H9 (cell line): ENCODE measurements at places on chromosomes 4 and X.

DNA sequence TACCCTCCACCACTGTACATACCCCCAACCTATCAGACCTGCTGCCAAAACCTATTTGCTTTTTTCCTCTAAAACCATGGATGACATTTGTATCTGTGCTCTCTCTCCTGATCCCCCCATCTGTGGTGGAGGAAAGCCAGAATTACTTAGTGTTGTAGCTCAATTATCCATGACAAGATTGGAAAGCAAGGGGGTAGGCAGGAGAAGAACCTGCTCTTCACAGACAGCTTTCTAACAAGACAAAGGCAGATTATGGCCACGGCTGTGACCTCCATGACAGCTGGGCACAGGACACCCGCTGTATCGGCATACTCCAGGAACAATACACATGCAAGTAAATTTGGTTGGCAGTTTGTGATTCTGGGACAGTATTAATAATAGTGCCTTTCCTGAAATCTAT is 186.7 kb downstream of the ENOX2 start:
- no peak for DNase-seq

DNA sequence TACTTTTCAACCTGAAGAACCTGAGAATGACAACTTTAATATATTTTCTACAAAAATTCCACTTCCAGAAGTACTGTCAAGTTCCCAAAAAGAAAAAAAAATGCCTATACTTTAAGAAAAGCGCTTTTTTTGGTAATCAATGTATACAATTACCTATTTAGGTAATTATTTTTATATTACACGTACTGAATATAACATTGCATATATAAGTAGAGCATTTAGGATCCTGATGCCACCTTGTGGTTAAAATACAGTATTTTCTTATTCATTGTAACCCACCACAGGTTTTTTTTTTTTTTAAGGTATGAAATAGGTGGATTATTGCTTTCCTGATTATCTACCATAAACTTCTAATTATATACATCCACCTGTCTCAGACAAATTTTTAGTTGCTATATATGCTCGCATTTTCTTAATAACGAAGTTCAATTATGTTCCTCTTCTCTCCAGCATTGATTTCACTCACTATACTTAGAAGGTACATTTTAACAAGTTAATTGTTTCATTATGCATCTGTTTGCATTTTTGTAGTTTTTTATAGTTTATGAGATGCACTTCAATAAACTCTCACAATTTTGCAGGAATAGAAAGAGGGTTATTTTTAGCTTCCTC is 5.2 kb downstream of the MAP9 start:
- DNase-seq: no peak

DNA sequence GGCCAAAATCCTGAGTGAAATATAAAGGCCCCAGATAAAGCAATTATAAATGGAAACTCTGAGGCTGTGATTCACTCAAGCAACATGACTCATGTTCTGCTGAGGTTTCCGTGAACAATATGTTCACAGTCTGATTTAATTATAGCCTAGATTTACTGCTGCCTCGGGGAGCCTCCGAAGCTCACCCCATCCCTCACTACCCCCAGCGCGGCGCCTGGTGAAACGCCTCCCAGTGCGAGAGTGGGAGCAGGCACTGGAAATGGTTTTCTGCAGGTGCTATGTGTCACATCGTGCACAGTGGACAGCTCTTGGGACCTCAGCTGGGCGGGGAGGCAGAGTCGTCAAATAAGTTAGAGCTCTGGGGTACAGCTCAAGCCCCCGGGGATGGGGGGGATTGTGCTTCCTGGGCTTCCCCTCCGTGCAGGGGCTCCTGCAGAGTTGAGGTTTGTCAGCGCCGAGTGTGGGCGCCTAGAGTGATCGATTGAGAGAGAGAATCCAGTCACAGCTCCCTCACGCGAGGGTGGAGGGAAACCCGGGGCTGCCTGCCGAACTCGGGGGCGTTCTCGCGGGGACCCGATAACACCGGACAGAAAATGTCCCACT is 110.6 kb downstream of the PHKA2 start:
- no peak for DNase-seq

GRCh38 chr4:156497486-156497885 is 474.1 kb downstream of the PDGFC start:
- DNase-seq: no peak

- DNase-seq: no peak
These were observed 11.5 kb upstream of the TBC1D1 start for GRCh38 chr4:37879365-37879764.

DNA sequence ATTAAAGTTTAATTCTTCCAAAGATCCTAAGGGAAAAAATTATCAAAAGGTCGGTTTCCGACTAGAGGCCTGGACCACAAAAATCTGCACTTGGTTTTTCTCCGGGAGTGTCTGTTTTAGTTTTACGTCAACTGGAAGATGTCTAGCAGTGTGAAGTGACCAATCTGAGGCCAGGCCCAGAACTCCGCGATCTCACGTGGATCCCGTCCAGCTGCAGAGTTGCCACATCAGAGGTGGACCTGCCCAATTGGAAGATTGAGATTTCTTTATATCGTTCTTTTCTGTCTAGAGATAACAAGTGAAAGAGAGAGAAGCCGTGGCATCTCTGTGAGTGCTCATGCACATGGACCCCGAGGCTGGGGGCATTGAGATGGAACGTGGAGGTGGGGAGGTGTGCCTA is 115.8 kb downstream of the AFF1 start:
- no peak for DNase-seq

DNA sequence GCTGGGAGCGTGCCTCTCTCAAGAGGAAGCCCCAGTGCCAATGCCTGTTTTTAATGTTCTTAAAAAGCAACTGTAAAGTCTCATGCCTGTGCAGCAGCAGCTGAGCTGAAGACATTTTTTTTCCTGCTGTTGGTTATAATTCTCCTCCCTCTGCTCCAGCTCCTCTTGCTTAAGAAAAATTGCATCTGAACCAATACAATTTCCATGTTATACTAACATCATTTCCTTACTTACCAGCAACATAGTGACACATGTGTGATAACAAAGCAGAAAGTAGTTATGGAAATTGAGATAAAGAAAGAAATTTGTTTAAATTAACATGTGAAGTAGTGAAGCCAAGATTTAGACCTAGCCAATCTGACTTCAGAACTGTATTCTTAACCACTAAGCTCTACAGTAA is 101.4 kb downstream of the TBC1D19 start:
- no peak for DNase-seq

GRCh38 chr4:77795326-77795725 is 23.8 kb downstream of the CNOT6L start:
- DNase-seq: no peak

- DNase-seq: no peak
These were observed 88.7 kb downstream of the SLC16A2 start for GRCh38 chrX:74509989-74510388.

DNA sequence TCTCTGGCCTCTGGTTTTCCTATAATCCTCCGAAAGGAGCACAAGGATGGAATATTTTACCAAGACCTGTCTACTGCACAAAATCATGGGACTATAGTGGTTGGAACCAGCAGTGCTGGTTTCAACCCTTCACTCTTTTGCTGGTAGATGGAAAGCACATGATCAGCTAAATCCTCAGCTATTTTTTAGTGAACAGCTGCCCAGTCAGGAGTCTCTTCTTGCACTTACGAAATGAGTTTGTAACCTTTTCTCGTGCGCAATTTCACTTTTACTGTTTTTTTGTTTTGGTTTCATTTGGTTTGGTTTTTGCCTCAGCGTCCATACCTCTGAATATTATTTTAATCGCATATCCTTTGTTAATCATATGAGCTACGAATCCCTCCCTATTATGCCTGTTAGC is 418.5 kb upstream of the CPEB2 start:
- DNase-seq: no peak

GRCh38 chr4:55571806-55572205 is 20.2 kb downstream of the PDCL2 start:
- no peak for DNase-seq

DNA sequence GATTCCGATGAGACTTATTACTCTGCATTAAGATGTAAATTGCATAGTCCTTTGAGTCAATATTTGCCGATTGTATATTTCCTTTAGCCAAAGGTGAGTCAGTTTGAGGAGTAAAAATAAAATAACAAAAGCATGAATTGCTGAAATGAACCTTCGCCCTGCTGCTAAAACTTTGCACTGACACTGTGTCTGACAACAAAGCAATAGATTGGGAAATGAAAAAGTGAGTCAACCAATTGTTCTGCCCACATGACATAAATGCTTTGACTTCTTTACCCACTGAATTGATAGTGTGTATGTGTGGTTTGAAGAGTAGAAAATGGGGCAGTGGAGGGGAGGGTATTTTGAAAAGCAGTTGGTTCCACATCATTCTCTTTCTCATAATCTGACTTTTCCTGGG is 88.4 kb upstream of the AFF2 start:
- no peak for DNase-seq

- no peak for DNase-seq
These were observed 1089.8 kb downstream of the PCDH18 start for GRCh38 chr4:136442447-136442846.

- no peak for DNase-seq
These were observed 393 bp downstream of the SH3KBP1 start for GRCh38 chrX:19886883-19887531.

DNA sequence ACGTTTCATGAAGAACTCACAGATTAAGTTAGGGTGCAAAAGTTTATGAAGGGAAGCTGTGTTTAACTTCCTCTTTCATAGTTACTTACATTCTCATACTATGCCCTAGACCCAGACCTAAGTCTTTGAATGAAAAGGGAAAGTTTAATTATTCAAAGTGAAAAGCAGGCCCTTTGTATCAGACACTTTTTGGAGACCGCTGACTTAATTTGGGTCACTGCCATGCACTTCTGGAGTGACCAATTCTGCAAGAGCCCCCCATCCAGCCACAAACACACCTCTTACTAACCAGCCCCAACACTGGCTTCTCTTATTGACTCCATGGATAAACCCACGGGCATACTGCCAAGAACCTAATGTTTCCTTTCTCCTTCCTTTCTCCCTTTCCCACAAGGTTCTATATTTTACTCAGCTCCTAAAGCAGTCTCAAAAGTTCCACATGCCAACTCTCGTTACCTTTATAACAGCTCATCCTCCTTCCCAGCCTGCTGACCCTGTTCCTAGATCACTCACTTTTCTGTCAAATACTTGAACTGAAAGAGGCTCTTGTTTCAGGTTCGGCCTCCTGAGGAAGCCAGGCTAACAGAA is 34.5 kb downstream of the ABCE1 start:
- DNase-seq: no peak

- DNase-seq: no peak
These were observed 19.8 kb downstream of the TSPAN5 start for GRCh38 chr4:98638661-98639060.

- DNase-seq: no peak
These were observed 35.2 kb downstream of the DTHD1 start for GRCh38 chr4:36316607-36317006.

DNA sequence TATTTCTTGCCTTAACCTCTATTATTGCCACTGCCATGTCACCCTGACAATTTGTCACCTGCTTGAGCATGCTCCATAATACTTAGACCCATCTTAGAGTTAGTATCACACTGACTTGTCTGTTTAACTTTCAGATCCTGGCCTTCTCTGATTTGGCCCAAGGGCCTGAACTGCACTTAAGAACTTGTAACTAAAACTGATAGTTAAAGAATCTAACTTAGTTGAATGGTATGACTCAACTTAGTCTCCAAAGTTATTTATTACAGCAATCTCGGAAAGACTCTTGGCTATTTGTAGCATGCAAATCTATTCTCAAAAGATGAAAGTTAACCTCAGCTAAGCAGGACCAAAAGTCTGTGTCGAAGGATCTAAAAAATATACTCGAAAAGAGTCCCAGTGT is 72.3 kb downstream of the IGSF1 start:
- no peak for DNase-seq

DNA sequence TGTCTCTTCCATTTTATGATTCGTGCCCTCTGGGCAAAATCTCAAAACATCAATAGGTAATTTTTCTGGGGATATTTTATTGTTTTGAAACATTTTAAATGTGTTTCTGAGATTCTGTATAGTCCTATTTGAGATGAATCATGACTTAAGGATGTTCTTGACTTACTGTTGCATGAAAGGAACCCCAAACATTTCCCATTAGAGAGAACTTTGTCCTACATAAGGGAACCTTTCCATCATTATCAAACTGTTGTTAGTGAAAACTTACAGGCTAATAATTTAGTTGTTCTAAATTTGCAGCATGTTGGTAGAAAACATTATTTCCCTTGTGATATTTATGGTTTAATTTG is 523.3 kb downstream of the PPARGC1A start:
- no peak for DNase-seq

- DNase-seq: no peak
These were observed 136.7 kb upstream of the RPL34 start for GRCh38 chr4:108483650-108484049.

GRCh38 chr4:187175197-187175596 is 451.5 kb upstream of the FAT1 start:
- DNase-seq: no peak

DNA sequence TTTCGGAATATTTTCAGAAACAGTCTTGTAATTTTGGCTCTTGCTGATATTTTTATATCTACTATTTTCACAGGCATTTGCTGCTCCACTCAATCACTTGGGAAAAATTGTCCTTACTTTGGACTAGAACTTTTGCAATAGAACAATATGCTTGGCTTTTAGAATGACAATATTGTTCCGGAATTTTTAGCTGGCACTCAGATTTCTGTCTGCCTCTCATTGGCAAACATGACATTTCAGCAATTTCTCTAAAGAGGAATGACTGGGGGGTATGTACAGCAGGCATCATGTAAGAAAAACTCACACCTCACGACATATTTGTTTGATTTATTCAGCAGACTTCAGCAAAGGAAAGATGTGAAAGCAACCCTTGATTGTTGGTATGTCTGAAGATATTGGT is 243.6 kb upstream of the GPRIN3 start:
- no peak for DNase-seq

DNA sequence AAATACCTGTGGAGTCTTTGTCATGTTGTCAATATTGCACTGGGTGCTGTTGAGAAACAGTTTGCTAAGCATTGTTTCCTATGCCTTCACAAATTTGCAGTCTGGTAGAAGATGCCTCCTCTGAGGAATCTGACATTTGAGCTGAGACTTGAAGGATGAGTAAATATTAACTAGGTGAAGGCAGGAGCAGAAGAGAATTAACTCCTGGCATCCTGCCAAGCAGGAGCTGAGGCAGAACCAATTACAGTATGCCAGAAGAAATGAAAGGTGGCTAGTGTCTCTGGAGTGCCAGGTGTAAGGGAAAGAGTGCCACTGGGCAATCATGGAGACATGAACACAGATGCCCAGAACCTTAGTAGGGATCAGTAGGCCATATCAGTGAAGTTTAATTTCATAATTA is 1778.2 kb upstream of the PCDH10 start:
- no peak for DNase-seq

GRCh38 chrX:152638443-152638904 is 779 bp downstream of the GABRQ start:
- no peak for DNase-seq

DNA sequence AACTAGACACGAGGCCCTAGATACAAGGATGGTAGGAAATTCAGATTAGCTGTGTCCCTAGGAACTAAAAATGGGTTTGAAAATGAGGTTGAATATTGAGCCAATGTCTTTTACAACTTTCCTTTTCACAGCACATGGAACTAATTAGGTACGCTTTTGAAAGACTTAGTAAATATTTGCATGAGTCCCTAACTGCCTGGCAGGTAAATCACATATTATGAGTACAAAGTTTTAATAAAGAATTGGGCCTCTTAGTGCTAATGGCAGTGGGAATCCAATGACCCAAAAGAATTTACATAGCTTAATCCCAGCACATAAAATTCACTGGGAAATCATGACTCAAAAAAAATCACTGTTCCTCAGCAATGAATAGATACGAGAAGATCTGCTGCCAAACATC is 16.8 kb downstream of the MUC7 start:
- DNase-seq: no peak

GRCh38 chr4:87339440-87339839 is 16.8 kb upstream of the HSD17B13 start:
- no peak for DNase-seq

GRCh38 chr4:70728091-70728490 is 6.3 kb downstream of the RUFY3 start:
- no peak for DNase-seq
